ENCODE measurements at places on chromosomes 16 and 17.

DNA sequence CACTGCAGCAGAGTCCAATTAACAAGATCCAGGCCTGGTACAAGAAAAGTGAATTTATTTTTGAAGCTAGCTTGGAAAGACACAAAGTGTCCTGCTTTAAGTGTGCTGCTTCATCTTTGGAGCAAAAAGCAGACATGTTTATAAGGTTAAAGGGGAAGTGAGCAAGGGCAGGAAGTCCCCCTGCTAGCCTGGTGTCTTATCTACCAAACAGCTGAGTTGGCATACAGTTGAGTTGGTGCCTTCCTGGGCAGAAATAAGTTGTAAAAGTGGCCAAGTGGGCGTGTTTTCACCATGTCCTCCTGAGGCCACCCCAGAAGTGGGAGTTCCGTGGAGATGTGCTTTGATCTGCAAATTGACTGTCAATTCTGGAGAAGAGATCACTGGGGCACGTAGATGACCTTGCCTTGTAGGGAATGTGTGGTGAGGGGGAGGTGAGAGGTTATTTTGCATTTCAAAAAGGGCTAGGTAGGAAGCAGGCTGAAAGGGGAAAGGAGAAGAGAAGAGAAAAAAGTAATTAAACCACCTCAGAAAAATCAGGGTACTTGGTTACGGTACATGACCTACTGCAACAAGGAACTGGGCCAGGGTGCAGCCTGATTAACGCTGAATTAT, 38.3 kb upstream of the HSBP1 start:
- DNase-seq = no peak

DNA sequence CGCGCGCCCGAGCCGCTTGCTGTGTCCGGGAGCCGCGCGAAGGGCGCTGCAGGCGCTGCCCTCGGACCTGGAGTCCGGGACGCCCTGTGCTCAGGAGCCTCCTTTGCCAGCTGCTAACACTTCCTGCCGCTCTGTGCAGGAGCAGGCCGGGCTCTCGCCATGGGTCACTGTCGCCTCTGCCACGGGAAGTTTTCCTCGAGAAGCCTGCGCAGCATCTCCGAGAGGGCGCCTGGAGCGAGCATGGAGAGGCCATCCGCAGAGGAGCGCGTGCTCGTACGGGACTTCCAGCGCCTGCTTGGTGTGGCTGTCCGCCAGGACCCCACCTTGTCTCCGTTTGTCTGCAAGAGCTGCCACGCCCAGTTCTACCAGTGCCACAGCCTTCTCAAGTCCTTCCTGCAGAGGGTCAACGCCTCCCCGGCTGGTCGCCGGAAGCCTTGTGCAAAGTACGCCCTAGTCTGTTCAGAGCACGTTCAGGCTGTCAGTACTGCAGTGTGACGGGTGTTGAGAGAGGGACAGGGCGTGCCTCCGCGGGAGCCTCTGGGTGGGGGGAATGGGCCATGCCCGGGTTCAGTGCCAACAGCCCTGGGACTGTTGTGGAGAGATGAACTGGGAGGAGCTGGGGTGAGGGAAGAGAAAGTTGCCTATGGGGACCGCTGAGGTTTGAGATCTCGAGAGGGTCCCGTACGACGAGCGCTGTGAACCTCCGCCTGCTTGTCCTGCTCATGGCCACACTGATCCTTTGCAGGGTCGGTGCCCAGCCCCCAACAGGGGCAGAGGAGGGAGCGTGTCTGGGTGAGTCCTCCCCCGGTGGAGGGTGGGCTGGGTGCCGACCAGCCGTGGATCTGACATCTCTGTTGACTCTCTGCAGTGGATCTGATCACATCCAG, 1.3 kb downstream of the ZNF276 start:
- DNase-seq = peak; percentile 26

DNA sequence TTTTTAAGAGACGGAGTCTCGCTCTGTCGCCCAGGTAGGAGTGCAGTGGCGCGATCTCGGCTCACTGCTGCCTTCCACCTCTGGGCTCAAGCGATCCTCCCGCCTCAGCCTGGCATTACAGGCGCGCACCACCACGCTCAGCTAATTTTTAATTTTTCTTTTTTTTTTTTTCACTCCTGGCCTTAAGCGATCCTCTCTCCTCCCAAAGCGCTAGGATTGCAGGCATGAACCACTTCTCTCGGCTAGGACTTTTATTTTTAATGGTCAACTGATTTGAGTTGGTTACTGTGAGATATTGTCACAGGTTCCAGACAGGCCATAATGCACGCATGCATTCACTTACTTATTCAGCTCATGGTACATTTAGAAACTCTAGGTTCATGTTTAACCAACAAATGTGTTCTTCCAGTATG, 888 bp downstream of the PIGW start:
- no peak for DNase-seq

DNA sequence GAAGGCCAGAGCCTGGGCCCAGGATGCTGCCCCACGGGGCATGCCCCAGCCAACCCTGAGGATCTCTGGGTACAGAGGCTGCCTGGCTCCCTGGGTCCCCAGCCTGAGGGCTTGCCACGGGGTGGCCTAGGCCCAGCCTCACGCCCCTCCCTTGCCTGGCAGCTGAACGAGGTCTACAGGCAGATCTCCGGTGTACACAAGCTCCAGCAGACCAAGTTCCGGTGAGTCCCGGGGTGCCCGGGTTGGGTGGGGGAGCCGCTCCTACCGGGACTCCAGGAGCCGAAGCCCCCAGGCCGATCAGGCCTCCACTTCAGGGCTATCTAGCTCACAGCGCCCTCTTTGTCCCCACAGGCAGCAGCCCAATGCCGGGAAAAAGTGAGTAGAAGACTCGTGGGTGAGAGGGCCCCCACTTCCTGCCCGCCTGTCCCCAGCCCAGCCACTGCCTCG, 19.4 kb downstream of the ITGB4 start:
- DNase-seq = no peak

- DNase-seq = no peak
These were observed 13.8 kb downstream of the CHST6 start for GRCh38 chr16:75481475-75481874.

- no peak for DNase-seq
These were observed 8.8 kb downstream of the ST3GAL2 start for GRCh38 chr16:70429888-70430666.

GRCh38 chr16:85194307-85195270, 82.3 kb upstream of the CIBAR2 start:
- DNase-seq = no peak

DNA sequence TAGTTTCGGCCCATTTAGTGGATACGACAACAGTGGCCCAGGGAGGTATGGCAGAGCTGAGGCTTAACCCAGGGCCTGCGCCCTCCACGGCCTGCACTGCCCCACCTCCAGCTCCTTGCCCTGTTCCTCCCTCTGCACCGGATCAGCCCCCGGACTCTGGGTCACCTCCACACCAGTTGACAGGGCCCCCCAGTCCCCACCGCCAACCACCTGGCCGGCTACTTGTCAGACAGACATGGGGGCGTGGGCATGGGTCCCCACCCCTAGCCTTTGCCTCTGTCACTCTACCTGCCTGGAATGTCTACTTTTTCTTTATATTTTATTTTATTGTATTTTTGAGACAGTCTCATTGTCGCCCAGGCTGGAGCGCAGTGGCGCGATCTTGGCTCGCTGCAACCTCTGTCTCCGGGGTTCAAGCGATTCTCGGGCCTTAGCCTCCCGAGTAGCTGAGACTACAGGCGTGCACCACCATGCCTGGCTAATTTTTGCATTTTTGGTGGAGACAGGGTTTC, 3.0 kb upstream of the ACTG1 start:
- no peak for DNase-seq

- DNase-seq = no peak
These were observed 4.0 kb downstream of the NOG start for GRCh38 chr17:56597495-56597990.

DNA sequence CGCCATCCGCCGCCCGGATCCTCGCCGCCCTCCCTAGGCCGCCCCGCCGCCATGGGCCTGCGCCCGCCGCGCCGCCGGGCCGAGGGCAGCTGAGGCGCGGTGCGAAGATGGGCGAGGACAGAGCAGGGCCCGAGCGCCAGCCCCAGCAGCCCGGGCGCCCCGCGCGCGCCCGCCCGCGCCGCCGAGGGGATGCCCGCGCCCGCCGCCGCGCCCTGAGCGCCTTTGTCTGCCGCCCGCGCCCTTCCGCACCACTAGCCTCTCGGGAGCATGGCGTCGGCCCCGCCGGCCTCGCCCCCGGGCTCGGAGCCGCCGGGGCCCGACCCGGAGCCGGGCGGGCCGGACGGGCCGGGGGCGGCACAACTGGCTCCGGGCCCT, 278 bp downstream of the RAB11FIP3 start:
- DNase-seq = no peak

Measured in fibroblast of the conjunctiva (primary cell).